GOT3 (cell line): ENCODE measurements at places on chromosomes 13 and 19.

- no peak for DNase-seq
These were observed 19.2 kb downstream of the PARP4 start for GRCh38 chr13:24493356-24493755.

DNA sequence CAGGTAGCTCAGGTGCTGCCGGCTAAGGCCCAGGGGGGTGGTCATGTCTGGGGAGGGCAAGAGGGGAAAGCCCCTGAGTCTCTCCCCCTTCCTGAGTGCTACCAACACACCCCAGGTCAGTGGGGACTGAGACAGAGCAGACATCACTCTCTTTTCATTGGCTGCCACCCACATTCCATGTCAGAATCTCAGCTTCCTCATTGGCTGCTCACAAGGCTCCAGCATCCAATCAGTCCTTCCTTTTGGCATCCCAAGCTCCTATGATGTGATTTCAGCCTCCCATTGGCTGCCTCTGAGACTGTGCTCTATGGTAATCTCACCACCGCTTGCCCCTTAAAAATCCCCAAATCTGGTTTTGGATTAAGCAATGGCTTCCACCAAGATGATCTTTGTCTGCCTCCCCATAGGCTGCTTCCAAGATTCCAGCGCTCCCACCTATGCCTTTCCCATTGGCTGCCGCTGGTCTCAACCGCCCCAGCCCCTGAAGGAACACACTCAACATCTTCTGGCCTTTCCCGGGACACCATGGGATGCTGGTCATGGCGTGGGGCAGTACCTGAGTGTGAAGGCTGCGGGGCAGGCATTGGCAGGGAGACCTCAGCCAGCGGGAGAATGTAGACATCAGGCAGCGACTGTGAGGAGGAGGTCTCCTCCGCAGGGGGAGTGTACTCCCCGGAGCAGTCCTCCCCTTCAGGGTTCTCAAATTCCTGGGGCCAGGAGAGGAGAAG lies 2.0 kb downstream of the LMTK3 start:
- DNase-seq = no peak

DNA sequence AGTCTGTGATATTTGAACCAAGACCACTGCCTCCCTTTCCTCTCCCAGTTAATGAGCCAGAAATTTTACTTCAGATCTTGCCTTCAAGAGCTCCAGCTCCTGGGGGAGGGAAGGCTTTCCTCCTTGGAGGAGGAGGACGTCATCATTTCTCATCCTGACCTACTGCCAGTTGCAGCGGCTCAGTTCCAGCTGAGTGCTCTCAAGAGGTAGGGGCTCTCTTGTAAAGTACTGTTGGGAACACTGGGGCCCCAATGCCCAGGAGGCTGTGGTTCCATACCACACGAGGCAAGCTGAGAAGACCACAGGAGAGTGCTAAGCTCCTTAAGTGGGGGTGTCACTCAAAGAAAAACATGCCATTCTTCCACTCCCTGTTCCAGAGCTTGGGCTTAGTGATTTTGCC lies 36.2 kb downstream of the METTL21C start:
- no peak for DNase-seq

DNA sequence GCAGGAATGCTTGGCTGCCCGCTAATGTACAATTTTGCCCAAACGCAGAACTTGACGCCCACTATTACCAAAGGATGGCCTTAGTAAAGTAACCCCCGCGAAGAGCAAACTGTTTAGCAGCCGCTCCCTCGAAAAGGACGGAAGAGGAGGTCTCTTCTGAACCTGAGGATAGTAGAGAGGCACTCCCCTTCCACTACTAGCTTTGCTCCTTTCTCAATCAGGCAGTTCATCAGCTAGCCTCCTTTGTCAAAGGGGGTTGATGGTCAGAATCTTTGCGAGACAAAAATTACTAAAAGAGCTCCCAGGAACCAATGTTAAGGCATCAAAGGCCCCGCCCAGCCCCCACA lies 534 bp downstream of the CAB39L start:
- DNase-seq = no peak

- no peak for DNase-seq
These were observed 9.0 kb downstream of the SLC25A15 start for GRCh38 chr13:40798380-40798779.

DNA sequence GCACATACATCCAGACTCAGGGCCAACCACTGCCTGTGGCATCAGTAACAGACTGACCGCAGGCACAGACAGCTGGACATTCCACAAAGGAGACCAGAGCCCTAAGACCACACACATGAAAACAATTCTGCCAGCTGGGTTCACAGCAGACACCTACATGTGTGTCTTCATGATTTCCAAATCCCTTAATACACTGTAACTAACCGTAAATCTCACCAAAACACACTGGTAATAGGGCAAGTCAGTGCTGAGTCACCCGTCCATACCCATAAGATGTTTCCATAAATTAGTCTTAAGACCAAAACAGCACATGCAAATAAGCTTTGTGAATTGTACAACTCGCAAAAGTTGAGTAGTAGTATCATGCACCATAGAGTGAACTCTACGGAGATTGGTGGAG lies 65.4 kb downstream of the TUBGCP3 start:
- no peak for DNase-seq

GRCh38 chr19:639253-640160 lies at the start of gene FGF22:
Gene FGF22, plus strand, starts transcription at chr19:639879. Its CDS starts 47 bp downstream, at chr19:639926.
- DNase-seq = peak; percentile 73

DNA sequence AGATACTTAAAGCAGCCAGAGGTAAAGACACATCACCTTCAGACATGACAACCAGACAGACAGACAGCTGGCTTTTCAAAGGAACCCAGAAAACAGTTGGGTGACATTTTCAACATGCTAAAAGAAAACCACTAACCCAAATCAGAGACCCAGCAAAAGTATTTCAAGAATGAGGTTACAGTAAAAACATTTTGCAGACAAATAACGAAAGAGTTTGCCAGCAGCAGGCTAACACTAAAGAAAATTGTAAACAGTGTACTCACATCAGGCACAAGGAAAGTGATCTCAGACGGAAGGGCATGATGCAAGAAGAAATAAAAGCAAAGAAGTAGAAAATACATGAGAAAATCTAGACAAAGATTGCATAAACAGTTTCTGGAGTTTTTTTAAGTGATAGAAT lies 46.4 kb downstream of the AP1M1 start:
- no peak for DNase-seq

DNA sequence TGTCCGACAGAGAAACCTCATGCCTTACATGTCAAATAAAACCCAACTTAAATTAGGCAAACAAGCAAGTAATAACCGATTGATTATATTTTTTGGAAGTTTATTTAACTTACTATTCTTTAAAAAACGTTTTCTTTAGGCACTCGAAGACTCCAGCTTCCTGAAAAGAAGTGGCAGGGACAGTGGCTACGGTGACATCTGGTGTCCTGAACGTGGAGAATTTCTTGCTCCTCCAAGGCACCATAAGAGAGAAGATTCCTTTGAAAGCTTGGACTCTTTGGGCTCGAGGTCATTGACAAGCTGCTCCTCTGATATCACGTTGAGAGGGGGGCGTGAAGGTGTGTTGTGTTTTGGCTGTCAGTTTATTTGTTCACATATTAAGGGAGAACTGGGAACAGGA lies 164.4 kb downstream of the LMO7 start:
- no peak for DNase-seq

DNA sequence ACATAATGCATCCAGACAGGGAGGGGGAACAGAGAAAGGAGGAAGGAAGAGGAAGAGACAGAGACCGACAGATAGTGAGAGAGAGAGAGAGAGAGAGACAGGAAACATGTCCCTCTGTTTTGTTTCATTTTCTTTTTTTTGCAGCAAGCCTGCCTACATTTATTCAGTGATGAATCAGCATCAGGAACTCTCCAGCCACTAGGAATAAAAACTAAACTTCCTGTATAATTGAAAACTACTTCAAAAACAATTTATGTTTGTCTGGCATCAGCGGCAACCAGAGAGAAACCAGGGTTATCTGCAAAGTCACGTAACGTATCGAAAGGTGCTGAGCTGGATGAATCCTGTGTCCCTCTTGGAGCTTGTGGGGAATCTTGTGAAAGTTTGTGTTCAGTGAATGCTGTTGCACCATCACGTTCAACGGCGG lies 148.6 kb upstream of the SOX21 start:
- no peak for DNase-seq

DNA sequence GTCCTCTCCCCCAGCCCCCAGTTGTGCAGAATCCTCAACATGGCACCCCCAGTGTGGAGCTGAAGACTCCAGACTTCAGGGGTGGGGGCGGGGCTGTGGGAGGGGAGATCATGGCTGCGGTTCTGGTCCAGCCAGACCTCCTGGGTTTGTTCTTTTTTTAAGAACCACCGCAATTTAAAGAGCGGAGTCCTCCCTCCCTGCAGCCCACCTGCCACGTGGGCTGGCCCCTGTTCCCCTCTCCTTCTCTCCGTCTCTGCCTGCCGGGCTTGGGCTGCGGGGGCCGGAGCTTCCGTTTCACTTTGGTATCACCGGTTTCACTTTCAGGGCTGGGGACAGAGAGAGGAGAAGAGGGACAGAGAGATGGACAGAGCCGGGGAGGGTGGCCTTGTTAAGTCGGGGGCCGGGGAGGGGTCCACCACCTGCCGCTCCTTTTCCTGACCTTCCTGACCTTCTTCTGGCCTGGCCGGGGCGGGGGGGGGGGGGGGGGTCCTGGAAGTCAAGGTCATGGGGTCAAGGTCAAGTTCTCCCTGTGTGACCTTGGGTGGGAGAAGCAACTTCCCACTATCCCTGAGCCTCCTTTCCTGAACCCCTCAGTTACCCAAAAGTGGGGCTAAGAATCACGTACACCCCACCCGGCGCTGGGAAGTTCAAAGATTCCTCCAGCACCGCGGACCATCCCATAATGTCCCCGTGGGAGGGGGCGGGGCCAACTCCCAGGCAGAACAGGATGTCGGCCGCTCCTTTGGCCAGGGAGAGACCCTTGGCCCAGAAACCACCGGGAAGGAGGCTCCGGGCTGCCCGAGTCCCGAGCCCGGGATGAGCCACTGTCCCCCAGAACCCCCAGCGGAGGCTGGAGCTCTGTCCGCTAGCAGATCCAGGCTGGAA lies 11.3 kb upstream of the ZBTB7A start:
- DNase-seq = no peak

- DNase-seq = no peak
These were observed 7.5 kb downstream of the RINL start for GRCh38 chr19:38870612-38871011.

- no peak for DNase-seq
These were observed 541 bp downstream of the ASPDH start for GRCh38 chr19:50512999-50513745.

DNA sequence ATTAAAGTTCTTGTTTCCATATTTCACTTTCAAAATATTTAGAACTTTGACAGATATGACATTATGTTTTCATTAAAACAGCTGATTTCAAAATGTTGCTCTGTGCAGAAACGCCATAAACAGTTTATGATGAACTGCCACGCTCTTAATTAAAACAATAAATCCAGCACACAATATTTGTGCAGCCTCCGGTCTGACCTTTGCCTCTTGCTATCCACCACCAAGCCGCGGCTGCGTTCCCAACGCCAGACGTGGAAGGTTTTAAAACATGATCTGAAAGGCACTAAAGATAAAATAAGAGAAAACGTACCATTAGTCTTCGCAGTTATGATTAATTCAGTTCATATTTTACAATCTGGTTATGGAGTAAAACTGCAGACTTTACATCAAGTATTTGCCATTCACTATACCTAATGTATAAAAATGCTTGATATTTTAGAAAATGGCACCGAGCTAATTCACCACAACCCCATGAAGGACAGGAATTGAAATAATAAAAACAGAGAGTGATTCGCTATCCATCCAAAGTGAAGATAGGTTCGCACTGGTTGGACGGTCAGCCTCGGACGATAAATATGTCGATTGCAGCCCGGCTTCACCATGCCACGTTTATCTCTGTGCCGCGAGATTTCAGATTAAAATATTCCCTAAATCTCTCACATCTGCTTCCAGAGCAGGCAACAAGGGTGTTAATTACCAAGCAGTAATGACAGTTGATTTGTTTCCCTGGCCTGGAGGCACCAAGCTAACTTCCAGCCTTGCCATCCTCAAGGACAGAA lies 103.3 kb upstream of the ZNF507 start:
- DNase-seq = no peak

DNA sequence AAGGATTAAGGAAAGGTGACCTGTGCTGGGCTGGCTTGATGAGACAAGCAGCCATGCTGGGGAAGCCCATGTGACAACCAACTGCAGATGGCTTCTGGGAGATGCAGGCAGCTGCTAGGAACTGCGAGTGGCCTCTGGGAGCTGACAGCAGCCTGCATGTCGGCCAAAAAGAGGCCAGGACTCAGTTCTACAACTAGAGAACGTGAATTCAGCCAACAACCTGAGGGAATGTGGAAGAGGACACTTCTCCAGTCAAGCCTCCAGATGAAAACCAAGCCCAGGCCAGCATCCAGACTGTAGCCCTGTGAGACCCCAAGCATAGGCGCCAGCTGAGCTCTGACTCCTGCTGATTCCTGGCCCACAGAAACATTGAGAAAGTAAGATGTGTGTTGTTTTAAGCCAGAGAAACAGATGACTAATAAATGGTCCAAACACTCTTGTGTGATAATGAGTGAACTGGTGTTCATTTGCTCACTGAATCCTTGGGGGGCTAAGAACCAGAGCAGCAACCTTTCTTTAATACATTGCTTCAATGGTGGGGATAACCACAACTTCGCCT lies 45.0 kb downstream of the SLC7A1 start:
- DNase-seq = no peak

- no peak for DNase-seq
These were observed 63.5 kb downstream of the MYO9B start for GRCh38 chr19:17138937-17139598.

DNA sequence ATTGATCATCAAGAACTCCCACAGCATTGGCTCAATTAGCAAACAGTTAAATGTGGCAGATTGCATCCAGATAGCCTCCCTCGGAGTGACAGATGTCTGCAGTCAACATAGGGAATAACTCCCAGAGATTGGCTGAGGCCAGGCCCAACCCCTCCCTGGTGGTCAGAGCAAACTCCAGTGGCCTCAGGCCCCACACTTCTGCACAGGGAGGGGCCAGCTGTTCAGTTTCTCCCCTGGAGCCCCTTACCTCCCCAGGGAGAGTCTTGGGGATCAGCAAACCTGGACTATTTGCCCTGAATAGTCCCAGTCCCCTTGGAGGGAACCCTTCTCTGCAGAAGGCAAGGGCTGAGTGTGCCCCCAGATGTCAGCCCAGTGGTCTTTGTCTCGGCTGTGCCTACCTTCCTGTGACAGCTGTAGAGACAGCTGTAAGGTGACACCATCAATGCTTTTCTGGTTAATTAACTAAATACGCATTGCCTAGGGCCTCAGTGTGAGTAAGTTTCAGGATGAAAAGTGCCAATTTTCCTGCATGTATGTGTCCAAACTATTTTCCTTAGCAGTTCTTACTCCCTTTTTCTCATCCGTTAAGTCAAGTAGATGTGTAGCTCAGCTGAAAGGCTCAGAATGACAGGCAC lies 102.7 kb upstream of the UQCRFS1 start:
- no peak for DNase-seq
